ENCODE measurements at places on chromosomes 12 and 14.

DNA sequence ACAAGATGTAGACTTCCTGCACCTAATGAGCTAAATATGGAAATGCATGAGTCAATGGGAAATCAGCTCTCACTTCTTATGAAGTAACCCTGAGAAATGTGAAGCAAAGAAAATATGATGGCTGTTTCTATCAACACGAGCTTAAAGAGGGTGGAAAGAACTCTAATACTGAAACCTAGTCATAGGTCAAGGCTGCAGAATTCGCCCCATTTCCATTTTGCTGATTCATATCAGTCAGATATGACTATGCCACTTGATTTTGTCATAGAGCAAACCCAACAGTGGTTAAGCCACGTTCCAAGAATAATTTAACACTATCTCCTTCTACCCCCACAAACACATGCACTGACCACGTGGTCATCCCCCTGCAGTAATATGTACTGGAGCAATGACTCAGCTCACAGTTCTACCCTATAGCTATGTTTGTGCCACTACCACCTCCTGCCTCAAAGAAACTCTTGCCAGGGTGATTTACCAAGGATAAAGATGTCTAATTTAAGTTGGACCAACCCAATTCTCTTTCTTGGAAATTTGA, 157.5 kb downstream of the TMTC3 start:
- peak; percentile 99 for DNase-seq

GRCh38 chr14:77123381-77124325, 17.9 kb downstream of the ZDHHC22 start:
- DNase-seq, result no peak

- no peak for DNase-seq
Measured at GRCh38 chr14:47675466-47676314, at the start of gene MDGA2. Gene MDGA2, minus strand, starts transcription at chr14:47675605.

GRCh38 chr12:121781484-121781997, 11.9 kb downstream of the RHOF start:
- no peak for DNase-seq

DNA sequence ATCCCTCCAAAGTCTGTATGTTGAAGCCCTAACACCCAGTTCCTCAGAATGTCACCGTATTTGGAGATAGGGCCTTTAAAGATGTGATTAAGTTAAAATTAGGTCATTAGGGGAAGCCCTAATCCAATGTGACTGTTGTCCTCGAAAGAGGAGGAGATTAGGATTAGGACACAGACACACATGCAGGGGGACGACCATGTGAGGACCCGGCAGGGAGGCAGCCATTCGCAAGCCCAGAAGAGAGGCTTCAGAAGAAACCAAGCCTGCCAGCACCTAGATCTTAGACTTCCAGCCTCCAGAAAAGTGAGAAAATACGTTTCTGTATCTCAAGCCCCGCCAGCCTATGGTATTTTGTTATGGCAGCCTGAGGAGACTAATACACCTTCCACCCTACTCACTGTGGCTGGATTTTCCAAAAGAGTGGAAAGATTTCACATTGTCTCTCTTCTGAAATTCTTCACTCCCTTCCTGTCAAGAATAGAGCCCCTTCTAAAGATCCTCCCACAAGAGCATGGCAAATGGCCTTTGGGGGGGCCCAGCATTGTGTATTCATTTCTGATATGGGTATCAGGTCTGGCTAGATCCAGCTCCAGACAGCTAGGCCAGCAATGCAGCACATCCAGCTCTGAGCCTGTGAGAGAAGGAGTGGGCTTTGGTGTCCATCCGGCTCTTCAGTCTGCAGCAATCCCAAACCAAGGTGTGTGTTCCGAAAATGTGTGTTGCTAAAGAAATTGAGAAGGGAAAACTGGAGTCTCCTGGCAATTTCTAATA, 15.4 kb upstream of the UBC start:
- DNase-seq, result no peak

- DNase-seq, result no peak
Measured at GRCh38 chr12:88855301-88855700, 275.0 kb upstream of the KITLG start.

GRCh38 chr12:70508178-70508577, 129.1 kb downstream of the PTPRB start:
- no peak for DNase-seq

GRCh38 chr12:40515041-40515816, 177.0 kb upstream of the CNTN1 start:
- DNase-seq, result no peak

DNA sequence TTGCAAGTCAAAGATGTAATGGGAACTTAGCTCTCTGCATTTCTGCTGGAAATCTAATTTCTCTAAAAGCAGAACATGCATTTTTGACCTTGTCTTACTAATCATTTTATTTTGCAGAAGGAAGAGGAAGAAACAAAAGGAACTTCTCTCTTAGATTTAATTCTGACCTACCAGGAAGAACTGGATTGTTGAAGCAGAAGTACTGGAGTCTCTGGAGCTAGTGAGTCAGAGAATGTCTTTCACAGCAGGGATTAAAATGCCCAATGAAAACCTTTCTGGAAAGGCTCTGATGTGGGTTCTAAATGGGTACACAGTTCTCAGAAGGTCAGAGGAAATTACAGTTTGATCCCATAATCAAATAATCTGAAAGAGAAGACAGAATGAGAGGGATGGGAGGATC, 70.8 kb upstream of the GNG2 start:
- DNase-seq, result no peak

GRCh38 chr12:132078190-132078589, 65.9 kb downstream of the DDX51 start:
- DNase-seq, result peak; percentile 93

DNA sequence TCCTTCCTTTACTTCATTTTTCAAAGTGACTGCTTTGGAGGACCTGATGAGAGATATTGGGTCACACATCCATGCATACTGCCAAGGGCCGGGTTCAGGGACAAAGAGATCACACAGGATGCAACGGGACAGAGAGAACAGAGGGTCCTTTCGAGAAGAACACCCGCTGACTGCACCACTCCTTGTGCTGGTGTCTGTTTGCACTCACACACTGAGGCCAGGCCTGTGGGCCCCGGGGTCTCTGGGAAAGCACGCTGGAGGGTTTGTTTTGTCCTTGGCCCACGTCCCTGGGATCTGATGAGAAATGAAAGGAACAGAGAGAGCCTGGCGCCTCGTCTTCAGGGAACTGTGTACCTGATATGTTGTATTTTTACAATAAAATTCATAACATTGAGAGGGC, 42.2 kb downstream of the PAH start:
- no peak for DNase-seq

DNA sequence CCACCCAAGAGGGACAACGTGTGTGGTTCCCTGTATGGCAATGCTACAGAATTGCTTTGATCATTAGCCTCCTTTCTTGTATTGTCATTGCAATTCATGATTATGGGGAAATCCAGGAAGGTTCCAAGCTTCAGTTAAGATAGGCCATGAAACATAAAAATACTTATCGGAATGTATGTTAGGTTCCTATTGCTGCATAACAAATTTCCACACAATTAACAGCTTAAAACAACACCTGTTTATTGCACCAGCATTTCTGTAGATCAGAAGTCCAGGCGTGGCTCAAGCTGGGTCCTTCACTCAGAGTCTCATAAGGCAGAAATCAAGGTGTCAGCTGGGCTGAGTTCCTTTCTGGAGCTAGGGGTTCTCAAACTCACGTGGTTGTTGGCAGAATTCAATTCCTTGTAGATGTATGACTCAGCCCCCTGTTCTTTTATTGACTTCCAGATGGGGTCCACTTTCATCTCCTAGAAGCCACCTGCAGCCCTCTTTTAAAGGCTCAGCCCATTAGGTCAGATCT, 365.6 kb upstream of the TMPO start:
- no peak for DNase-seq

DNA sequence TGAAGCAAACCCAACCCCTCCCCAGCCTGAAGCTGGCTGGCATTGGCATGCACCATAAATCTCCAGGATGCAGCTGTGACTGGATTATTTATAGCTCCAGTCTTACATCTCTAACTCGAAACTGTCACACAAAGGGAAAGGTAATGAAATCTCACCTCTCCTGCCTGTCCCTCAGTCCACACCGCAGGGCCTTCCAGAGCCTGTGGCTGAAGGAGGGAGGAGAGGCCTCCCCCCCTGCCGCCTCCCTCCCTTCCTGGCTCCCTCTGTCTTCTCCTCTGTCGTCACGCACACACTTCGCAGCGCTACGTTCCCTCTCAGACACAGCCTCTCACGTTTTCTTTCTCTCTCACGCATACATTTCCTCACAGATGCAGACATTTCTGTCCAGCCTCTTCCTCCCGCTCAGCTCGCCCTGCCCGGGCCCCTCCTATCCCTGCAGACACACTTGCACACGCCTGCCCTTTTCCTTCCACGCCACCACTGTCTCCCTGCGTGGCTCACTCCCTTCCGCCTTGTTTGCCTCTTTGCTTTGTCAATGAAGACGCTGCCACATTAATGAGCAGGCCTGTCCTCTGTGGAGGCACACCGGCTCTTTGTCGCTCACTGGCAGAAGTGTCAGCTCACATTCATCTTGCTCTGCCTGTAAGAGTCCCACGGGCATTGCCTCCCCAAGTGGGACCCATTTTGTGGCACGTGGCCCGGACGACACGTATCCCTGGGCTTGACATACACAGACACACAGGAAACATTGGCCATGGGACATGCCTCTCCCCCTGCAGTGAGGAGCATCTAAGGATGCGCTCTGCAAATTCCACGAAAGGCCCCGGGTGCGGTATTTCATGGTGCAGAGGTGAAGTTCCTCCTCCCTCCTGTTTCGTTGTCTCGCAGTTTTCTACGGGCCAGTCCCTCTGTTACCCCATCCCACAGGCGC, 27.9 kb downstream of the IRF2BPL start:
- DNase-seq, result peak; percentile 36

- DNase-seq, result no peak
Measured at GRCh38 chr12:75724307-75724927, 213.0 kb upstream of the KRR1 start.

- no peak for DNase-seq
Measured at GRCh38 chr14:90556012-90556477, 159.2 kb downstream of the CALM1 start.

DNA sequence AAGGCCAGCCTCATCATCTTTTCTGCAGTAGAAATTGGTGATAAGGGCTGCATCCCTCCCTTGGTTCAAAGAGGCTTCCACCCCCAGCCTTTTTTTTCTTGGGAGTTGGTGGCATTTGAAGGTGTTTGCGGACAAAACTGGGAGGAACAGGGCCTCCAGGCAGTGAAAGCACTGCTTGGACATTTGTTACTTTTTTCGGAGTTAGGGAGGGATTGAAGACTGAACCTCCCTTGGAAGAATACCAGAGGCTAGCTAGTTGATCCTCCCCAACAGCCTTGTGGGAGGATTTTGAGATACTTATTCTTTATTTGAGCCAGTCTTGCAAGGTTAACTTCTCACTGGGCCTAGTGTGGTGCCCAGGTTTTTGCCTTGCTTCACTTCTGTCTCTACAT, 3.2 kb downstream of the PABPN1 start:
- no peak for DNase-seq

DNA sequence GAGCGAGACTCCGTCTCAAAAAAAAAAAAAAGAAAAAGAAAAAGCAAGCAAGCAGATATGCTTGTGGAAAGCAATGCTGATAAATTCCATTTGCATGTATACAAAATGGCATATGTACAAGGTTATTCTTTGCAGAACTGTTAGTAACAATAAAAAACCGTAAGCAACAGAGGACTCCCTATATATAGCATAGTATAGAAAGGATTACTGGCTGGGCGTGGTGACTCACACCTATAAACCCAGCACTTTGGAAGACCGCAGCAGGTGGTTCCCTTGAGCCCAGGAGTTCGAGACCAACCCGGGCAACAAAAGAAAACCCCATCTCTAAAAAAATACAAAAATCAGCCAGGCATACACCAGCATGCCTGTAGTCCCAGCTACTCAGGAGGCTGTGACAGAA, 13.5 kb downstream of the GCN1 start:
- DNase-seq, result no peak
